ENCODE measurements at places on chromosomes 12 and 14.

DNA sequence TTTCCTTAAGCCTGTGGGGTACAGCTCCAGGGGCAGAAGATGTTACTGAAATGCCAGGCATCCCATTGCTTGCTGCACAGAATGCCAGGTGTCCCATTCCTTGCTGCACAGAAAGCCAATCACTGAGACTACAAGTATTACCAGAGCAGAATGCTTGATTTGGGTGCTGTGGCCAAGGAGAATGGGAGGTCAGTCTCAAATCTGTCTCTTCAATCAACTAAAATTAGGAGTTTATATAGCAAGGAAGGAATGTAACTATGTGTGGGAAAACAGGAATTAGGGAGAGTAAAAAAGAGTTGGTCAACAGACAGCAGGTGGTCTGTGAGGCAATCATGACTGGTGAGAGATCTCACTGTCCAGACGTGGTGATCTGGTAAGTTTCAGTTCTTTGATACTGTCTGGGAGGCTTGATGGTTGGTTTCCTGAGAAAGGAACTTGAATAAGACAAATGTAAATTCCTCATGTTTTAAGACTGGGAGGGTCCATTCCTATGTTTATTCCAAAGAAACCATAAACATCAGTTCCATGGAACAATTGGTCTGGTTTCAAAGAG is 31.2 kb upstream of the VASH1 start:
- DNase-seq: no peak

GRCh38 chr12:76915361-76916169 is 36.7 kb upstream of the CSRP2 start:
- DNase-seq: no peak

- no peak for DNase-seq
Measured at GRCh38 chr14:61752626-61753025, 9.6 kb upstream of the SNAPC1 start.

GRCh38 chr14:101706509-101707067 is 54.9 kb upstream of the PPP2R5C start:
- DNase-seq: no peak

GRCh38 chr14:50798048-50798421 is 32.9 kb downstream of the NIN start:
- no peak for DNase-seq

DNA sequence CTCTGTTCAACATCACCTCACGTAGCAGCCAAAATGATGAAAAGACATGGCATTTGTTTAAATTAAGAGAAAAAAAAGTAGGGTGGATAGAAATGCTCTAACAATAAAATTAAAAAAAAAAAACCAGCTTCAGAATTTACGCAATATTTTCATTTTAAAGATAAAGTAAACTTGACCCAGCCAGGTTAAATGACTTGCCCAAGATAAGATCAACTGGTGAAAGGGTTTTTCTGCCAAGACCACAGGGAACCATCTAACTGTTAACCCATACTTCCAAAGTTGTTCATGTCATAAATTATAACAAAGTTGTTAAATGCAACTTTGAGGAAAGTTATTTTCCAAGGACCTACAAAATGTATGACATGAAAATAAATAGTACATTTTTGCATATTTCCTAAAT is 129.6 kb upstream of the SOX5 start:
- no peak for DNase-seq

- no peak for DNase-seq
Measured at GRCh38 chr12:90515199-90516175, 439.5 kb downstream of the CCER1 start.

- DNase-seq: no peak
Measured at GRCh38 chr12:12891881-12892355, 556 bp downstream of the GPRC5A start.

GRCh38 chr14:100070310-100070709 is 5.1 kb downstream of the EVL start:
- no peak for DNase-seq

- DNase-seq: no peak
Measured at GRCh38 chr14:96081767-96082400, 42.7 kb downstream of the C14orf132 start.

GRCh38 chr12:3832738-3833137 is 40.5 kb downstream of the PARP11 start:
- DNase-seq: no peak

DNA sequence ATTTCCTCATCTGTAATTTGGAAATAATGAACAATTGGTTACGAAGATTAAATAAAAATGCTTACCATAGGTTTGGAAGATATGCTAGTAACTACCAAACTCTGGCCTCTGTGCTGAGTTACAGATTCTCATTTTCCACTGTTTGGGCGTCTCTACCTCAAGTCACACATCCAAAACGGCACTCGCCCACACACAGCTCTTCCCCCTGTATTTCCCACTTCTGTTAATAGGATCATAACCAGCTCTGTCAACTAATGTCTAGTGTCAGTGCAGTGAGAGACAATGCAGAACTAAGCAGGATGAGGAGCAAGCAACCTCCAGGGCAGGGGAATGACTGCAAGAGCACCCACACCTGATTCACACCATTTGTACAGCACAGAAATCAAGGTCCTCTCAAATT is 10.9 kb upstream of the SYCP3 start:
- DNase-seq: no peak

DNA sequence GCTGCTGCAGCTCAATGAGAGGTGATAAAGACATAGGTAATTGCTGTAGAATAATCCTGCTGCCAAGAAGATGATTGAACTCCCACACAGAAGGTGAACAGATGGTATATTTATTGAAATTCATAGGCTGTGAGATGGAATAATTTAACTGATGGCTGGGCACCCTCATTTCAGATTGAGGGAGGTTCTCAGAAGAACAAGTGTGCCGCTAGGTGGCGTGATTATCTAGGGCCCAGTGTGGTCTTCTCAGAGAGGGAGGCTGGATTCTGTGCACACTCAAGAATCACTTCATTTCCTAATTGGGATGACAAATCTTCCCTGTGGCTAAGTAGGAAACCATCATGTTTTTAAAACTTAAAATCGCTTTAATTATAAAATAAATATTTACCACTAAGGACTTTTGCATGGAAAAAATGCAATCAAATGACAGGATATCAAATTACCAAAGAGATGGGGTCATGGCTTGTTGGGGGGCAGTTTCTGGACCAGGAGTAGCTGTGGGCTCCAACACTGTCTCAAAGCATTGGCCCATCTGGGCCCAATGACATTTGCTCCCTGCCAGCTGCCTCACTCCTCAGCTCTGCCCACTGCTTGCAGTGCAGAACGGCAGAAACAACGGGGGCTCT is 132.3 kb downstream of the SNAPC1 start:
- DNase-seq: peak; percentile 72

DNA sequence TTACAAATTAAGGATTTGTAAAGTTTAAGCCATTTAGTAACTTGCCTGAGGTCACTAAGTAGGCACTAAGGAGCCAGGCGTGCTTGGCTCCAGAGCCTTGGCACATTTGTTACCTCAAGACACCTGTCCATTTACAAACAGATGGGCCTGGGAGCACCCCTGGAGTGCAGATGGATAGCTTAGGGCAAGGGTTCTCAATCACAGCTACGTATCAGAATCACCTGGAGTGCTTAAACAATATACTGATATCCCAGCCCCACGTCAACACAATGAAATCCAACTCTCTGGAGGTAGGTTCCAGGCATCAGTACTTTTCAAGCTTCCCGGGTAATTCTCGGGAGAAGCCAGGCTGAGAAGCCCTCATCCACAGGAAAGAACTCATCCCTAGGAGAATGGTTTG is 45.4 kb downstream of the SLC8A3 start:
- DNase-seq: no peak

GRCh38 chr14:22569106-22569736 is 19.8 kb downstream of the DAD1 start:
- DNase-seq: no peak

GRCh38 chr12:130711756-130712155 is 4.3 kb downstream of the RIMBP2 start:
- DNase-seq: peak; percentile 66

DNA sequence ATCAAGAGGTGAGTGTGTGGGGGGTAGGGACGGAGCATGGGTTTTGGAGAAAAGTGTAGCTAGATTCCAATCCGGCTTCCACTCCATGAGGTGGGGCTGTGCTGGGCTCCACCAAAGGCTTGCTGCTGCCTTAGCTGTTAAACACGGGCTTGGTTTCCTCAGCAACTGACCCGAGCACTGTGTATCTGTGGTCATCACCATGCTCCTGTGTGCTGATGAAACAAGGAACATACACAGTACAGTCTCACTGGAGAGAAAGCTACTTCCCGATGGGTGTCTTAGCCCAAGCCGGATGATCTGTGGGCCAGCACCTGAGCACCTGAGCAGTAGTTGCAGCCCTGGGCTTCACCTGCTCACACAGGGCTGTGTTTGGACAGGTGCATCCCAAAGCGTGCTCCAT is 52.9 kb upstream of the VRK1 start:
- no peak for DNase-seq

DNA sequence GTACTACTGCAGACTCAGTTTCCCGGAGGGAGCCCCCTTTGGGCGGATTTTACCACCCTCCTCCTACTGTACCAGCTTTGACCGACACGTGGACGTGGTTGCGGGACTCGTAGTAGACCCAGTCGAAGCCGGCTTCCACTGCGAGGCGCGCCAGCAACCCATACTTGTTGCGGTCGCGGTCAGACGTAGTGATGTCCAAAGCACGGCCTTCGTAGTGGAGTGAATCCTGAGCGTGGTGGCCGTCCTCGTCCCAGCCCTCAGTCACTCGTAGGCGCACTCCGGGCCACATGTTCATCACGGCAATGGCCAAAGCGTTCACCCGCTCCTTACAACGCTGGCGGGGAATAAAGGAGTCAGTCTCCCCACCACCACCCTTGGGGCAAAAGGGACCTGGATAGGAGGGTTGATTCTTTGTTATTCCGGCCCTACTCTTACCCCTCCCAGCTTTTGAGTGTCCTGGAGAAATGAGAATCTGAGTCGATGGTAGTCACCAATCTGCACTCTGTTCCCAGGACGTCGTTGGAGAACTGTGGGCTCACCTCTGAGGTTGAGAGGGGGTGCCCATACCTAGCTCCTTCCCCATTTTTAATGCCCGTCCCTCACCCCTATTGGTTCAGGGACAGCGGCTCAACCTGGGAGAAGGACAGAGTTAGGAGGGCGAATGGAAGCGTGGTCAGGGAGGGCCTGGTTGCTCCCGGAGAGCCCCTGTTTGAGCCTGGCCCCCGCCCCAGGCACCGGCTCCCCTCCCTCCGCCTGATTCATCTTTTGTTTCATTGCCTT is 3.4 kb downstream of the DHH start:
- no peak for DNase-seq

DNA sequence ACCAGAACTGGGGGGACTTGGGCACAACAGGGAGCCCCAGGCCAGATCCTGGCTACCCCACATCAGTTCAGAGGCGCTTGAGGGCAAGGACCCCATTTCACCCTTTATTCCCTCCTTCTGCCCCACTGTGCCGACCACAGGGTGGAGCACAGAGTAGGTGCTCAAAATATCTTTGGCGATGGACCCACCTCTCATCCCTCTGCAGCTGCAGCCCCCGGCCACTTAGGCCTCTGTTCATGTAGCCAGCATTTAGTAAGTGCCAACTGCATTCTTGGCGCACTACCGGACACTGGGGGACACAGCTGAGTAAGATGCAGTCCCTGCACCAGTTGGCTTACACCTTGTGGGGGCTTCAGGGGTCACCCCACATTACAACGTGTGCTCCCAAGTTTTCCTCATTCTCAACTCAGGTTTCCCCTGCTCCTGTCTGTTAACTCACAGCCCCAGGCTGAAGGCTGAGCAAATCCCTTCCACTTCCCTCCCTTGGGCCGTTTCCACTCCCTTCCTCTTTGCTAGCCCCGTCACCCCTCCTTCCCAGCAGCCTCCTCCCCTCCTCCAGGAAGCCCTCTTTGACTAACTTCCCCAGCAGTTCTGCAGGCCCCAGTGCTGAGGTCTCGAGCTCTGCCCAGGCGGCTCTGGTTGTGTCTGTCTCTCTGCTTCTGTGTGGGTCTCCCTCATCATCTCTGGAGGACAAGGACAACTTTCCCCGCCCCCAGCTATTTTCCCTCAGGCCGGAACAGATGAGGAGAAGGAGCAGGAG is 26.5 kb downstream of the KRT80 start:
- no peak for DNase-seq

- DNase-seq: no peak
Measured at GRCh38 chr12:130139567-130140421, 22.5 kb upstream of the FZD10 start.

DNA sequence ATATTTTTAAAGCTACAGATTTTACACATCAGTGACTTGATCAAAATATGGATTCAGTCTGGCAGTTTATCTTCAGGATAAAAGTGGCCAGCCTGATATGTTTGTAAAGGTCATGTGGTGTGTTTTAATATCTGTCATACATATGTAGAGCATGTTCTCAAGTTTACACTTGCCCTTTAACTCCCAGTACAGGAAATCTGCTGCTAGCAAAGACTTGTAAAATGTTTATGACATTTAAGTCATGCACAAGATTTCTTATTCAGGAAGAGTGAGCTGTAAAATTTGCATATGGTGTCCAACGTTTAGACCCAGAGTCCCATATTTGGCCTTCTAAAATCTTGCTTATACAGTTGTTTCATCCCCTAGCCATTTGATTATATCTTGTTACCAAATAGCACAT is 197.5 kb upstream of the FLRT2 start:
- no peak for DNase-seq

- DNase-seq: no peak
Measured at GRCh38 chr12:76692846-76693245, 71.1 kb upstream of the ZDHHC17 start.

DNA sequence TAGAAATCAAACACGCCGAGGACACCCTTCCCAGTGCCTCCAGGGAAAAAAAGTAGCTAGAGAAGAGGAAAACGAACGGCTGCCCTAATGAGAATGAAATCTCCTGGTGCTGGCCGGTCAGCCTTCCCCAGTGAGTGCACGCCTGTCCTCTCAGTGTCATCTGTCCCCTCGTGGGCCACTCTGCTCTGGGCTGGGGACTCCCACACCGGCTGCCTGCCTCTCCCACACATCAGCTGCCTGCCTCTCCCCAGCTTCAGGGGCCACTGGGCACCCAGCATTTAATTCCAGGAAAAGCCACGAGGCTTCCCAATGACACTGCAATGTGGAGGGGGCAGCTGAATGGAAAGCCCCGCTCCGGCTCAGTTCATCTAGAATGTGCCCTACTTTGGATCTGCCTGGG is 59.0 kb downstream of the CCDC85C start:
- no peak for DNase-seq

DNA sequence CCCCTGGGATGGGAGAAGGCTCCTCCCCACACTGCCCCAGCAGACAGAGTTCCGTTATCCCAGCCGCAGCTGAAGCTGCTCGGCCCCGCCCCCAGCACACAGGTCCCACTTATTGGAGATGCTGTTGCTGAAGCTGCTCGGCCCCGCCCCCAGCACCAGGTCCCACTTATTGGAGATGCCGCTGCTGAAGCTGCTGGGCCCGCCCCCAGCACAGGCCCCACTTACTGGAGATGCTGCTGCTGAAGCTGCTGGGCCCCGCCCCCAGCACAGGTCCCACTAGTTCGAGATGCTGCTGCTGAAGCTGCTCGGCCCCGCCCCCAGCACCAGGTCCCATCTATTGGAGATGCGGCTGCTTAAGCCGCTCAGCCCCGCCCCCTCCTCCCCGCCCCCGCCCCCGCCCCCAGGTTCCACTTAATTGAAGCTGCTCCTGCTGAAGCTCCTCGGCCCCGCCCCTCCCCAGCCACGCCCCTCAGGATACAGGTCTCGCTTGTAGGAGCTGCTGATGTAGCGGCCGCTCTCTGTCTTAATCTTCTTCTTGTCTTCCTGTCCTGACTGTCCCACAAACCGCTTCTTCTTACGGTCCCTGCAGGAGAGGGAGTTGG is 12.0 kb downstream of the CFAP73 start:
- DNase-seq: peak; percentile 89

- DNase-seq: no peak
Measured at GRCh38 chr14:65954942-65955341, 531.2 kb upstream of the CCDC196 start.

GRCh38 chr14:99066378-99066777 is 205.6 kb downstream of the BCL11B start:
- no peak for DNase-seq

GRCh38 chr12:119207063-119207560 is 28.4 kb downstream of the HSPB8 start:
- no peak for DNase-seq

Data from NCI-H187 (cell line).